ENCODE measurements at places on chromosomes 12 and 14.

GRCh38 chr12:105921872-105922669 is 216.7 kb downstream of the NUAK1 start:
- peak; percentile 1 for DNase-seq

DNA sequence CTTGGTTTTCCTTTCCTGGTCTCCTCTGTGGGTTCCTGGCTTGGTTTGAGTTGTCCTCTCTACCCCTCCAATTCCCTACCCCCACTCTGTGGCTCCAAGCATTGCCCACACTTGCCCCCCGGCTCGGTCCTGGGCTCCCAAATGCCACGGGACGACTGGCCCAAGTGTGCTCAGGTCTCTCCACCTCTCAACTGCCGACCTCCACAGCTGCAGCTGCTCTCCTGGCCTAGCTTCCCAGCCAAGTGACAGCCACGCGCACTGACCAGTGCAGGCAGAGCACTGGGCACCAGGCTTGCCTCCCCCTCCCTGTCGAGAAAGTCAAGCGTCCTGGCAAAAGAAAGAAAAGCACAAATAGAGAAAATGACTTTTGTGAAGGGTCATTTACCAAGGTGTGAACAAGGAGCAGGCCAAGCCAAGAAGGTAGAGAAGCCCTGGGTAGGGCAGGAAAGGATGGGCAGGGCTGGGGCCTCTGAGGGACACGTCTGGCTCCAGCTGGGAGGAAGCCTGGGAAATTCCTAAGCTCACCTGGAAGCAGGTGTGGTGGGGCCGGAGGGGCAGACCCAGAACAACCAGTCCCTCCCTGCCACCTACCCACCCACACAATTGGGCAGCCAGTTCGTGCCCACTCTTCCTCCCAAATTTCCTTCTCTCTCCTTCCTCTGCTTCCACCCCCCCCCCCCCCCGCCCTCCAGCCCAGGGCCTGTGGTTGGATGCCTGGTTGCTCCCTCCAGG is 1.8 kb upstream of the CEP170B start:
- DNase-seq: no peak

GRCh38 chr14:104923640-104924420 is 849 bp upstream of the PLD4 start:
- DNase-seq: no peak

- no peak for DNase-seq
Observed at GRCh38 chr12:13243516-13244070, 47.1 kb downstream of the EMP1 start.

- DNase-seq: no peak
Observed at GRCh38 chr12:88166179-88166578, 24.1 kb downstream of the TMTC3 start.

GRCh38 chr12:131074221-131075083 is 120.7 kb downstream of the ADGRD1 start:
- DNase-seq: no peak

GRCh38 chr14:44448951-44449358 is 58.1 kb downstream of the FSCB start:
- DNase-seq: no peak

GRCh38 chr14:92724516-92725340 is 23.7 kb downstream of the LGMN start:
- DNase-seq: no peak

Data from caudate nucleus (tissue), 63 donors.